ENCODE measurements at places on chromosomes 4 and X.

DNA sequence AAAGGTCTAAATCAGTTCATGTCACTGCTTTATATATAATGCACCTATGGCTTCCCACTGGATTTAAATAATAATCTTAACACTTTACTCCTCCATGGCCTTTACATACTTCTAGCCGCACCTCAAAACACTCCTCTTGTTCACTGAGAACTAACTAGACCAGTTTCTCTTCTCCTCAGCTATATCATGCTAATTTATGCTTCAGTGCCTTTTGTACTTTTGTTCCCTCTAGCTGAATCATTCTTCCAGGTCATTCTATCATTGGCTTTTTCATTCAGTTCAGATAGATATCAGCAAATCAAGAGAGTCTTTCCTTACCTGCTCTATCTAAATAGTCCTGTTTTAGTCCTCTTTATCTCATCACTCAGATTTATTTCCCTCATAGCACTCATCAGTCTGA, 64.2 kb downstream of the TET2 start:
- DNase-seq = no peak

DNA sequence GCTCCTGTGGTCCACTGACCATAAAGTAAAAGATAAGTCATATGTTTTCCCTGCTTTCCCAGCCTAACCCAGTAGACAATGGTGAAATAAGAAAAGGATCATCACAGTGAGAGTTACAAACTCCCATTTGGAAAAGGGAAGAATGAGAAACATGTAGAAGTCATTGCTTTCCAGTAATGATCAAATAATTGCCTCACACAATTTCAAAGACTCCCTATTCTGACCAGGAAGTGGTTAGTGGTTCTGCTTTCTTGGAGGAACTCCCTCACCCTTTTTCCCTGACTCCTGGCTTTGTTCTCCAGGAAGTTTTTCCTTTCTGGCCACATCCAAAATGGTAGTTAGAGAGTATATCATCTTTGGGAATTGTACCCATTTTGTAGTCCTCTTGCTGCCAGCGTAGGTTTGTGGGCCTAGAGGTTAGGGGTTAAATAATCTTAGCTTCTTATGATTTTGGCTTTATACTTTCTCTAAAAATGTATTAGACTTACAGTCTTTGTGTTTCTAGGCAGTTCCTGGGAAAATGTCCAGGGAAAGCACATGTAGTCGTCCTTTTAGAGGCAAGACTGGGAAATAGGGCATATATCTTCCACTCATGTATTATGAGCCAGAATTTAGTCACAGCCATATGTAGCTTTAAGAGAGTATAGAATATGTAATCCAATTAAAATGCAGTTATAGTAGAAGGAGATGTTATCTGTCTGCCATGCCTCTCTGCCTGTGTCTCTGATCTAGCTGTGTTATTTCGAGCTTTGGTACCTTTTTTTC, 10.5 kb downstream of the VAMP7 start:
- no peak for DNase-seq

DNA sequence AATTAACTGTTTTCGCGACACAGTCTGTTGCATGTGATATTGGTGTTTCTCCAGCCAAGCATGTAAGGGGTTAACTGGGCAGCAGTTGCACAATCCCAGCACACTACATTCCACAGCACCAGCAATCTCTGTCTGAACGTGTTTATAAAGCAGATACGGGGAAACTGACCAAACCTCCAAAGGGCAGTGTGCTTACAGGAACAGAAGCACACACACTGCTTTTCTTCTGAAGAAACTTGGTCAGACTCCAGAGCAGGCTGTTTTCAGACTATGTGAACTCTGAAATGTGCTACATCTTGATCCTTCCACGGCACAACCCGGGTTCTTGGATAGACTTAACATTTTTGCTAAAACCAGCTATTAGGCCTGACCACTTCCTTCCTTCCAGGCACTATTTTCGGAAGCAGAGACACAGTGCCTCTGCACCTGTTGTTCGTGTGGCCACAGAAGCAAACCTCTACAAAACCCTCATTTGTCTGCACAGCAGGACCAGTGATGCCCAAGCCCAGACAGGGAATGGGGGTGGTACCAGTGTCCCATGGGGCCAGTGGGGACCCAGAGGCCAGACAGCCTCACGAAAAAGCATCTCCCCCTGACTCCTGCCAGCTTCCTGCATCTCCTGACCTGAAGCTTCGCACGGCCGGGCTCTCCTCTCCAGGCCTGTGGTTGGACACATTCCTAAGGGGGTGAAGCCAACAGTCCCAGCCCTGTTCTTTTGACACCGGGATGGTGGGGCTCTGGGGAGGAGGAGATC, 90.1 kb downstream of the IRF2 start:
- DNase-seq = peak; percentile 21

DNA sequence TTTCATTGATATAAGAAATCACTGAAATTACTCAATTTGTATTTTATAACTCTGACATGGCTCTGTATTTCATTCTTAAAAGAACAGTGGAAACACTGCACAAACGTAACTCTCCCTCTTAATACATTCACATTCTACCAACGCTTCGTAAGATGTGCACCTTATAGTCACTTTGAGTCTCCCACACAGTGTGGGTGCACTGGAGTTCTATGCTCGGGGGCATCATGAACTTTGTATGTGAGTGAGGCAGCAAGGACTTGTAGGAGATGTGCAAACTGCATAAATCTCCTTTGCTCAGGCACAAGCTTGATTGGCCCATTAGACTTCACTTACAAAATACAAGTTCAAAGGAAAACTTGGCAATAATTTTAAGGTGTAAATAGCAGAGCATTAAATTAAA, 2385.0 kb upstream of the TENM3 start:
- no peak for DNase-seq

- peak; percentile 53 for DNase-seq
These were observed 179.5 kb upstream of the TBL1X start for GRCh38 chrX:9285342-9285771.

Measured in CD4-positive, alpha-beta T cell treated with Interleukin-6 for 4 hours (primary cell).